Thymus (tissue), 14 donors: ENCODE measurements at places on chromosomes 11 and 22. TPM values are rescaled to one million over a fixed set of nuclear protein-coding genes. Genes with fewer than 3 reads are reported as not detected.

The CNIH2 gene
- 1.6 TPM for total RNA-seq

The OR10D3 gene
- total RNA-seq, result not detected

The LRRC74B gene
- total RNA-seq, result not detected

The SLC5A1 gene
- 0.24 TPM for total RNA-seq

- no peaks in the 10 kb centered on the region for H3K36me3 ChIP-seq
- no peak for DNase-seq
Measured at GRCh38 chr11:120785576-120785975, 238.3 kb upstream of the TBCEL start.

DNA sequence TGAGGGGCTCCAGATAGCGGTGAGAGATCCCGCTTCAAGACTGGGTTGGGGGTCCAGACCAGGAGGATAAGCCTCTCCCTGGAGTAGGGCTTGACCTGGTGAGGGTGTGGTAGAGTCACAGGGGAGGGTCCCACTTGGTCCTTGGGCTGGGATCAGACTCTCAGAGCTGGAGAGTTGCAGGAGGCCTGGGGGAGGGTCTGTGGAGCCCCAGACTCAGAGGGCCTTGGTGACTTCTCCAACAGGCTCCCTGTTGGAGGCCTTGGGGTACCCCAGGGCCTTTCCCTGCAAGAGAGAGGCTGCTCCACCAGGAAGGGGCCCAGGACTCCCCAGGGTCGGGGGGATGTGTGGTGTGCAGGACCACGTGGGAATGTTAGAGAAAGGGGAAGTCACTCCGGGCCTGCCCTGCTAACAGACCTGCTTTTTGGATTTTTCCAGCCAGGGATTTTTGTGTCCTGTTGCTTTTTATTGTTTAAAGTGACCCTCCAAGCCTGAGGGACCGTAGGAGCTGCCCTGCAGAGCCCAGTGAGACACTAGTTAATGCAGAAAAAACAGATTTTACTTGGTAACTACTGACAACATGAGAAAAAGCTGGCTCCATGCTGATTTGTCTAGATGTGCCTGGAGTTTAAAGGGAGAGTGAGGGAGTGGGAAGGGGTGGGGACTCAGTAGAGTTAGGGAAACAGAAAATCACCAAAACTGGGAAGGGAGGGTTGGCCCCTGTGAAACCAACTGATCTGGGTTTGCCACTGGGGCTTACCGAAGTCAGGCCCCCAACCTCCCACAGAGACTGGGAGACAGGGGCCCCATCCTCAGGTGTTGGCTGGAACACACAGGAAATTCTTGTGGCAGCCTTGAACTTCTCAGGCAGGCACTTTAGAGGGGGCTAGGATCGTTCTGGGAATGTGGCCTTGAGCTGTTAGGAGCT is 801 bp upstream of the TXNRD2 start:
- peak overlapping the region; percentile 79 for H3K4me3 ChIP-seq
- no peak for DNase-seq
- no peaks in the 10 kb centered on the region for H3K36me3 ChIP-seq
- H3K27ac ChIP-seq, result peak overlapping the region; percentile 89
- no peaks in the 10 kb centered on the region for H3K27me3 ChIP-seq
- H3K4me1 ChIP-seq, result peaks cover 31% of the 10 kb centered on the region

DNA sequence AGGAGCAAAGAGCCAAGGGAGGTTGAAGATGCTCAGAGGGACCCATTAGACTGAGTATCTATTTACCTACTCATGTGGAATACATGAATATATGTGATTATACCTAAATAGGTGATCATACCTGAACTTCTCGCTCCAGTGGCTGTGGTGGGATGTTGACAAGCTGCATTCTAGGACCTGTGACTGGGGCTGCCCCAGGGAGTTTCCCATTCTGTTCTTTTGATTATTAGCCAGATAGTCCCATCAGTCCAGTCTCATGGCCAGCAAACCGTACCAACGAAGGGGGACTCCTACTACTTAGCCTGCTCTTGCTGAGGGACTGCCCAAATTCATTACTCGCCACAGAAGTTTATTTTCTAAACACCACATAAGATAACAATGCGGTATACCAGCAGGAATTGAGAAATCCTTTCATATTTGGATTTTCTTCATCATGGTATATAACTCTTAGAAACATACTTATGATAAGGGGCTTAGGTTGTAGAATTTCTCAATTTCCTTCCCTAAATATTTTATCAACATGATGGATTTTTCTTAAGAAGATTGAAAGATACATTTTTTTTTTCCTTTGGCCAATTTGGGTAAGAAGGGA is 273.9 kb downstream of the NTM start:
- no peak for DNase-seq
- H3K27me3 ChIP-seq, result no peaks in the 10 kb centered on the region
- H3K4me3 ChIP-seq, result no peak overlapping the region

- no peaks in the 10 kb centered on the region for H3K36me3 ChIP-seq
- no peak for DNase-seq
- H3K4me3 ChIP-seq, result no peak overlapping the region
- no peak overlapping the region for H3K27ac ChIP-seq
Measured at GRCh38 chr22:28883657-28883916, 215 bp downstream of the ZNRF3 start.

DNA sequence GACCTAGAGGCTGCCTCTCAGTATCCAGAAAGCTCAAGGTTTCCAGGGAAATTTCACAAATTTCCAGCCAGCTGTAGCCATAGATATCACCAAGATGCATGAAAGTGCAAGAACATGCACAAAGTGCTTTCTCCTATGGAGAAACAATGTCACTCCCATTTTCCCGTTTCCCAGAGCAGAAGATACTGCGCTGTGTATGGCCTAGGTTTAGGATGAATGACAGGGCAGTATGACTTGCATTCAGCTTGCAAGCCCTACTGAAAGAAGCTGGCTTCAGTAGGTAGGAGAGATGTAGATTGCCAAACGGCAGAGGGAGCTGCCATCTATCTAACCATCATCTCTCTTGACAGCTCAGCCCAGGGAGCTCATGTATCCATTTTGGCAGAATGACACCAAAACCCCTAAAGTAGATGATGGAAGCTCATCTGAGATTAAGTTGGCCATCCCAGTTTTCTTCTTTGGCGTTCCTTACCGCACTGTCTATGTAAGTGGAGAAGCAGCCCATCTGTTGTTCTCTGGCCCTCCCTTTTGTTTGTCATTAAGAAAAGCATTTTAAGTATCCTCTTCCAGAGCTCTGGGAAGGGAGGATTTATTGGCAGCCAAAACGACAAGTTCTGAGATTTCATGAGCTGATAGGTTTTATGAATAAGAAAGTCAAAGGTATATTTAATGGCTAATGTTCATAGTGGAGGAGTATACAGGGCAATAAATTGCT is 4.6 kb downstream of the TECTA start:
- no peaks in the 10 kb centered on the region for H3K4me1 ChIP-seq
- H3K4me3 ChIP-seq, result no peak overlapping the region
- DNase-seq, result no peak
- H3K27ac ChIP-seq, result no peak overlapping the region
- H3K27me3 ChIP-seq, result no peaks in the 10 kb centered on the region
- H3K36me3 ChIP-seq, result no peaks in the 10 kb centered on the region

DNA sequence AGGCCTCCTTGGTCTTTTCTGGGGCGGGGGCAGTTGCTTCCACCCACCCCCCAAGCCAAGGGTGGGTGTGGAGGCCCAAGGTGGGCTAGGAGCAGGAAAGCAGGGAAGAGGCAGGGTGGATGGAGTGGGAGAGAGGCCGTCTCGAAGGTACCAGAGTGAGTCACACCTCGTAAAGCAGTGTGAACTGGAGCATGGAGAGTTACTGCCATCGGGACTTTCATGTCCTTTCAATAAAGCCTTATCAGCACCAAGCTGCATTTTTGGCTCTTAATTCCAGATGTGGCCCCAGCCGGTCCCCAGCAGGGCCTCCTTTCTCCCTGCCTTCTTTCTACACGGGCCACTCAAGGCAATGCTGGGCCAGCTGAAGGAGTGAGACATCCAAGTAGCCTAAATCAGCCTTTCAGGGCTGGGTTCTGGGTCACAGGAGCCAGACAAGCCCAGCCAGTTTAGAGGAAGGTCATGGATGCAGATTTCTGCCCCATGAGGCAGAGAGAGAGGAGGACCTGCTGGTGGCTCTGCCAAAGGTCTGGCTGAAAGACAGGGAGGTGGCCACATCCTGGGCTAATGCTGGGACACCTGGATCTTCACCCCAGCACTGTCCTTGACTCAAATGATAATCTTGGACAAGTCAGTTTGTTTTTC is 59.0 kb upstream of the CD82 start:
- no peaks in the 10 kb centered on the region for H3K36me3 ChIP-seq
- H3K4me1 ChIP-seq, result no peaks in the 10 kb centered on the region
- DNase-seq, result no peak
- H3K27me3 ChIP-seq, result no peaks in the 10 kb centered on the region
- no peak overlapping the region for H3K27ac ChIP-seq
- H3K4me3 ChIP-seq, result no peak overlapping the region
